ENCODE measurements at places on chromosomes 1 and 21. TPM values are rescaled to one million over a fixed set of nuclear protein-coding genes. Genes with fewer than 3 reads are reported as not detected.

GRCh38 chr1:178324003-178324402 is 172.8 kb downstream of the CLEC20A start:
- DNase-seq = no peak

DNA sequence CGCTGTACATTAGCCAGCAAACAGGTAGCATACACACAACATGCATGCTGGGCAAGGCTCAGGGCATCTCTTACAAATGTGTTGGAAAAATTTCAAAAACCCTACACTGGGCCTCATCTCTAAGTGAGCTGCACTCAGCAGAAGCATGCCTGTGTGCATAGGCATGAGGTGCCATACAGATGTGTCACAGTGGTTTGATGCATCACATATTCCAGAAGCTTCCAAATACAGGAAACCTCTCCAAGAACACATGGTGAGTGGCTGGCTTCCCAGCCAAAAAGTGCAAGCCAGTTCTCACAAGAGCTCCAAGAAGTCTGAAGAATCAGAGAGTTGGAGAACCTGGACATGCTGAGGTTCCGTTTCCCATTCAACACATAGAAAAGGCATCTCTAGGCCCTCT is 58.3 kb downstream of the CD46 start:
- peak; percentile 83 for DNase-seq

- DNase-seq = no peak
Observed at GRCh38 chr1:84847253-84848250, 45.5 kb downstream of the LPAR3 start.

- no peak for DNase-seq
Observed at GRCh38 chr1:227540170-227541098, 22.9 kb upstream of the ZNF678 start.

- no peak for DNase-seq
Observed at GRCh38 chr21:37058261-37058660, 14.6 kb downstream of the PIGP start.

GRCh38 chr1:173043253-173043652 is 7.5 kb downstream of the TNFSF18 start:
- no peak for DNase-seq

SLAMF7 gene
- total RNA-seq = not detected

DNA sequence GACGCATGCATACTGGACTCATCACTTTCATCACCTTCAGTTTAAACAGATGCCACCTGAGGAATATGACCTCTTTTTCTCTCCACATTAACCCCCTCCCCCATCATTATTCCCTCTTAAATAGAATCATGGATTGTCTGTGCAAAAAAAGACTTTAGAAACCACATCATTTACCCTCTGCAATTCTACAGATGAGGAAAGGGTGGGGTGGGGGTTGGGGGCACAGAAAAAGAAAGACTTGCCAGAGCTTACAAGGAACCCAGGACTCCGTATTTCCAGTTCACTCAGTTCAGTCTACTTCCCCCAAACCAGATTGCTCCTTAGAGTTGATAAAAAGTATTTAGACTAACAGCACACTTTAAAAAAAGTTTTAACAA is 26.2 kb upstream of the NFIA start:
- DNase-seq = no peak

DNA sequence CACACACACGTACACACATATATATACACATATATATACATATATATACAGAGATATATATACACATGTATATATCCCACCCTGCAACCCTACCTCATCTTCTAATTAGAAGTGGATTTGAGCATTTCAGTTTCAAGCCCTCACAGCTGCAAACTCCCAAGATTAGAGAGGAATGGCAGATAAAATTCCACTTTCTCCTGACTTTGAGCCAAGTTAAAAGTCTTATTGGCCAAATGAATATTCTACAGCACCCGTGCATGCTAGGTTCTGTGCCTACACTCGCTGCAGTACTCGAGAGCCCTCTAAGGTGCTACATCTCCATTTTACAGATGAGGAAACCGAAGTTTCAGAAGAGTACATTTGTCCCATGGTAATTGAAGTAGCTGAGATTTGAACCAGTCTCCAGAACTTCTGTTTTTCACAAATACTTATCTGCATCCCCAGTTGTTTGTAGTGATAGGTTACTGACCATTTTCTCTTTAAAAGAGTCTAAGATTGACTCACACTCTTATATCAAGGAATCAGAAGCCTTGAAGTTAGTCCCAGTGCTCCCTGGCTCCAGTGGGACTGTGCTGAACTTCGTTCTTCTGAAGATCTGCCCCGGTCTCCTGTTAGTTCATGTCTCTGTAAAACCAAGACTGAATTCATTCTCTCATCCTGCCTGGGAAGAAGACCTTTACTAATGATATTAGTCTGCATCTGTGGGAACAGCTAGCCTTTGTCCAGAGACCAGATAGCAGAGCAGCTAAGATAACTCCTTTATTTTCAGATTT is 292.1 kb downstream of the TM2D1 start:
- no peak for DNase-seq

GRCh38 chr21:45935628-45936027 is 45.9 kb upstream of the COL6A1 start:
- no peak for DNase-seq

DNA sequence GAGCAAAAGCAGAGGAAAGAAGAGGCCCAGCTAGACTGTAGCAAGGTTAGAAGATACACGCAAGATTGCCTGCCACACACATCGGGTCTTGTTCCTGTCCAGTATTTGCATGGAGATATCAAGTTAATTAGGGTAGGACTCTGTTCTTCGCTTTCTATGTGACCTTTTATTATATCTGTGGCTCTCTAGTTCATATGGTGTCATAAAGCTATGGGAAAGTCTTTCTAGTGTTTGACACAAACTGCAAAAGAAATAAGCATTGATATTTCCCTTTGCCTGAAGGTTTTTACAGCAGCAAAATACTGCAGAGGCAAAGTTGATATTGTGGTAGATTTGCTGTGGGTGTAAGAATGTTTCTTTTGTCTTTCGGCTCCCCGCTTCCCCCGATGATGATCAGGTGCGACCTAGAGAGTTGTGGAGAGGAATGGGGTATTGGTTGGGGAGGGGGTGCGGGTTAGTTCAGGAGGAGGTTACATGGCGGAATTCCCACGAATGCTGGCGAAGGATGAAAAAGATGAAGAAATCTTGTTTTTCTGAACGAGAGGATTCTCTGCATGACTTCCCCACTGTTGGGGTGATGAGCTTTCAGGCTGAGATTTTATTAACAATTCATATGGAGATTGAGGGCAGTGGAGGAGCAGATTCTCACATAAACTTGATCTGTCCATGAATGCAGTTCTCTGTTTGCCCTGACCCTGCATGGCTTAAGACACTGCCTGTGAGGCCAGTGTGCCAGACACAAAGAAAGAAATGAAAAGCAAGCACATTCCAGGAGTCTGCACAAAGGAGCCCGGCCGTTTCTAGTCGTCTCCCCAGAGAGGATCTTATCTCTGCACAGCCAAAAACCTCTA is 550.2 kb downstream of the USP25 start:
- DNase-seq = no peak

DNA sequence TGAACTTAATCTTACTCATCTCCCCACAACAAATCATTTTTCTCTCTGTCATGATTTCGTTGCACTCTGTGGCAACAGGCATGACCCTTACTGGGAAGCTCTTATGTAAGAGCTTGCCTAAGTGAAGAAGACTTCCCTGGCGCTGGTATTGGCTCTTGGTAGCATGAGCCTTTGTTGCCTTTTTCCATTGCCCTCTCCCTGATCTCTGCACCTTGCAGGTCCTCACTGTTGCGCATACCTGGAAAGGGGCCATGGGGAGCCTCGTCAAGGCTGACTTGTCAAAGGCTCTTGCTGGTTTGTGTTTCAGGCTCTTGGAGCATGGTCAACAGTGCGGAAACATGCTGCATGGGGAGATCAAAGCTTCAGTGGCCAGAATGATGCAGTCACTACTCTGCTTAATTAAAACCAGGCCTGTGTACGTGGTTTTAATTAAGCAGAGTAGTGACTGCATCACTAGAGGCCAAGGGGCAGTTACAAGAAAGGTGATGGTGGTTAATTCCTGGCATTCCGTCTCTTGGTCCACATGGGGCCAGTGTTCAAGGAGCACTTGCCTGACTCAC is 141.3 kb downstream of the SPATA46 start:
- DNase-seq = no peak

GPR161 gene
- 16.3 TPM for total RNA-seq

- DNase-seq = no peak
Observed at GRCh38 chr1:39130325-39130724, 74.2 kb upstream of the MACF1 start.

NR0B2 gene
- total RNA-seq = not detected

DNA sequence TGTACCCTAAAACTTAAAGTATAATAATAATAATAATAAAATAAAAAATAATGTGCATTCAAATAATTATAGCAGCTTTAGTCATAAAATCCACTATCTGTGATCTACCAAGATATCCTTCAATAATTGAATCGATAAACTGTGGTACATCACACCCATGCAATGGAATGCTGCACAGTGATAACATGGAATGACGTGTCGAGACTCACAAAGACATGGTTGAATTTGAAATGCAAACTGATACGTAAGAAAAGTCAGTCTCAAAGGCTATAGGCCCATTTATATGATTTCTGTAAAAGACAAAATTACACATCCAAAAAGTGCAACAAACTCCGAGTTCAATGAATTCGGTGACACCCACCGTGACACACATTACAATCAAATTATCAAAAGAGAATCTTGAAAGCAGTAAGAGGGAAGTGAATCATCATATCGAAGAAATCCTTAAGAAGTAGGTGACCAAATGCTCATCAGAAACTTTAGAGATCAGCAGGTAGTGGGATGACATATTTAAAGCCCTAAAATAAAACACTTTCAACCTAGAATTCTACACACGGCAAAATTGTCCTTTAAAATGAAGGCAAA is 5.2 kb upstream of the SPRR2E start:
- no peak for DNase-seq

All from ascending aorta (tissue), 2 donors.